ENCODE measurements at places on chromosomes 2 and 18.

DNA sequence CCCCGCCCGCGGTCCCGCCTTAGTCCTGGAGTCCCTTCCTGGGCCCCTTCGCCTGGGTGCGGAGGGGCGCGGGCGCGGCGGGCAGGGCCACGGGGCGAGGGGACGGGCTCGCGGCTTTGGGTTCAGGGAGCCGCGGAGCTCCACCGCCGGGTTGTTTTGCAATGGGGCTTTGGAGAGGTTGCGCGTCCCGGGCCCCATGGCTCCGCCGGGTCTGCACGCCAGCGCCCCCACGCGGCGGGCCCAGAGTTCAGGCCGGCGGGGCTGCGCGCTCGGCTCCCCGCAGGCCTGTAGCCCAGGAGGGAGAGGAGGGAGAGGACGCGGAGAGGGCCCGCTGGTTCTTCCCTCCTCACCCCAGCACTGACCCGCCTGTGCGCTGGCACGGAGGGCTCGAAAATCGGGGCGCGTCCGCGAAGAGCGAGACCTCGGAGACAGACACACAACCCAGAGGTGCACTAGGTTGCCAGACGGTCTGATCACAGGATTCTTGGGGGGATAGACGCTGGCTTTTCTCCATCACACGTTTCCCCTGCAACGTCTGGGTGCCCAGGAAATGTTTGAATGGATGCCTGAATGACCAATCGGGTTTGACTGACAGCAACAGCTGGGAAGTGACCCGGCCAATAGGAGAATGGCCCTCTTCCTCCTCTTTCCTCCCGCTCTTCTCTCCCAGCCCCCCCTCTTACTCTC, 4.9 kb upstream of the SIX2 start:
- DNase-seq = peak; percentile 26

DNA sequence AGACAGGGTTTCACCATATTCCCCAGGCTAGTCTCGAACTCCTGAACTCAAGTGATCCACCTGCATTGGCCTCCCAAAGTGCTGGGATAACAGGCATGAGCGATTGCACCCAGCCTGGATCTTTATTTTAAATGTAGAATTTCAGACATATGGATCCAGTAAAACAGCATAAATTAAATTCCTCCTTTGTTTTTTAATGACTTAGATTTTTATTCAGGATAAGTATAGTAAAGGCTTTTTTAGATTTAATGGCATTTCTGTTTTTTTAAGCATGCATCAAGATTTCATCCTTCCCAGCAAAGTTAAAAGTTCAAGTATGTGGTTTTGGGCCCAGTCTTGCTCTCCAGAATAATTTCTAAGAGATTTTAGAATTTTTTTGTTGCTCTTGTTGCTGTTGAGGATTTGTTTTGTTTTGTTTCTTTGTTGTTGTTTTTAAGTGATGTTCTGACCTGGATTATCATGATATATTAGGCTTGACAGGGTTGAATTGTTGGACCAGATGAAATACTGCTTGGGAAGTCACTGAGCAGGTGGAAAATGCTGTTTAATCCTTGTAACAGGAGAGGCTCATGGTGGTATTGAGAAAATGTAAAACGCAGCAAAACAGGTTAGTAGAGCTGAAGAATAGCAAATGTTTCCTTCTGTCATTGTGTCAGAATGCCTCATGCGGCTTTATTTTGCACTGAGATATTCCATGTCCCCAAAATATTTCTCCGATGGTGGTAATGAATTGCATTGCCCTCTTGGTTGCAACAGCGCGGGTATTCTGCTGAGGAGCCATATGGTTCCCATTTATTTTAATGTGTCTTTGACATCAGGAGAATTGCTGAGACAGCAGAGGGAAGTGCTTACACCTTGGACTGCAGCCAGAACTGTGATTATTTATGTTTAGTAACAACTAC, 147.9 kb downstream of the GALNT3 start:
- peak; percentile 76 for DNase-seq

DNA sequence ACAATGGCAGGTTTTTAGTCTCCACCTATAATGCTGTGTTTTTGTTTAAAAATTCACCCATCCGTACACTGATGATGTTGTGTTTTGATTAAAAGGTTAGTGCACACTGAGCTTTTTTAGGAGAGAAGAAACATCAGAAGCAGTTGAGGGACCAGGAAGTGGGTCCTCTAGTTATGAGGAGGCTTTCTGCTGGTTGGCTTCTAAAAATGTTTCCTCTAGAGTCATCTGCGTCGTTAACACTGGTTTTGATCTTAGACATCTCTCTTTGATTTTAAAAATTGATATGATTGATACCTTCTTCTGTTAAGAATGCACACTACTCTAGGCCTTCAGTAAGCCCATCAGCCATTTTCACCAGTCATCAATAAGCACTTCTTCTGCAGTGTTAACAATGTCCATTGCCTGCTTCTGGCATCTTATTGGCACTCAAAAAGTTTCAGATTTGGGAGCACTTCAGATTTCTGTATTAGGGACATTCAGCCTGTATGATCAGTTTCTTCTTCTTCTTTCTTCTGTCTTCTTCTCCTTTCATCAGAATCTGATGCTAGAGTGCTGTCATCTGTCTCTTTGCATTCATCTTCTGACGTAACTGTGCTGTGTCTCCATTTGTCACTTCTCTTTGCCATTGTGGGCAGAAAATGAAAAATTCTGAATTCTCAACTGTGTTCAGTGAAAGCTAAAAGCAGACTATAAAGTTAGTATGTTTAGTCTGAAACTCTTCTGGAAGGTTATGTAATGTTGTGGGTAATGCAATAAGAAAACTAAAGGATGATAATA, 56.3 kb downstream of the PHLPP1 start:
- DNase-seq = no peak

DNA sequence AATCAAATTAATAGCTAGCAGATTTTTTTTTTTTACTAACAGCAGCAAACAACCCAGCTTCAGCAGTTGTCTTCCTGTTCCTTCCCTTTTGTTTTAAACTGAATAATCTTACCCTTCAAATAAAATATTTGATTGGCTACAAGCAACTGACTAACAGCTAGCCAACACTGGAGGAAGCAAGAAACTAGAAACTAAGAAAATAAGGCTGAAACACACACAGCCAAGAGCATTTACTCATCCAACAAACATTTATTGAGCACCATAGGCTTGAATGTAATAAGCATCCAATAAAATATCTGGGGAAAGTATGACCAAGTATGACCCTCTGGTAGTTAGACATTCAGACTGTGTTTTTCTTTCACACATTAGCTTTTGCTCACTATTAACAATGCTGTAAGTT, 189.2 kb downstream of the CD226 start:
- DNase-seq = peak; percentile 59

GRCh38 chr2:9388199-9388681, 35.1 kb downstream of the ITGB1BP1 start:
- DNase-seq = no peak

DNA sequence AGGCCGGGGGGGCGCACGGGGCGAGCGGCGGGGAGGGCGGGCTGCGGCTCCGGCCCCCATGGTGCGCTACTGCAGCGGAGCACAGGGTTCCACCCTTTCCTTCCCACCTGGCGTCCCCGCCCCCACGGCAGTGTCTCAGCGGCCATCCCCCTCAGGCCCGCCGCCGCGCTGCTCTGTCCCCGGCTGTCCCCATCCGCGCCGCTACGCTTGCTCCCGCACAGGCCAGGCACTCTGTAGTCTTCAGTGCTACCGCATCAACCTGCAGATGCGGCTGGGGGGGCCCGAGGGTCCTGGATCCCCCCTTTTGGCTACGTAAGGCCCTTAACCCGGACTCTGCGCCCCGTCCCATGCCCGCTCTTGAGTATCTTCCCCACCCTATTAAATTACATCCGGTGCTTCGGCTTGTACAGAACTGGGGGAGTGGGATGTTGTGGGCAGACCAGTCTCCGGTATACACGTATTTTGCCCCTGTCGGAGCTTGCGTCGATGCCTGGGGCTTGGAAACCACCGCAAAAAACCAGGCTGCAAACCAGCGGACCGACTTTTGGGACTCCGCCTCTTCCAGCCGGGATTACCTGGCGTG, 598 bp upstream of the WBP1 start:
- DNase-seq = no peak

DNA sequence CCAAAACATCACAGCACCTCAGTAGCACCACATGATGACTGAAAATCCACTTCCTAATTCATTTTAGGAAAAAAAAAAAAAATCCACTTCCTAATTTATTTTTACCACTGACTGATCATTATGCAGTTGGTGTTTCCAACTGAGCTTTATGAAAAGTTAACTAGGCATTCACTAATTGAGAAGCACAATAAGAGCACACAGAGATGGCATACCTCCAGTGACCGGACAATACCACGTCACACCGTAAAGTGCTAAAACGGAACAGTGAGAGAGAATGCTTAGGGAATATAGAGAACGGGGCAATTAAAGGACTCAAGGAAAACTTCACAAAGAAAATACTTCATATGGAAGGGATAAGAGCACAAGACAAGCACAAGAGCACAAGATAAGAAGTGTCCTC, 212.5 kb downstream of the NBAS start:
- no peak for DNase-seq
